ENCODE measurements at places on chromosomes 4 and X.
A peak's percentile ranks its signal among the peaks of the same experiment; 100 is the strongest.

DNA sequence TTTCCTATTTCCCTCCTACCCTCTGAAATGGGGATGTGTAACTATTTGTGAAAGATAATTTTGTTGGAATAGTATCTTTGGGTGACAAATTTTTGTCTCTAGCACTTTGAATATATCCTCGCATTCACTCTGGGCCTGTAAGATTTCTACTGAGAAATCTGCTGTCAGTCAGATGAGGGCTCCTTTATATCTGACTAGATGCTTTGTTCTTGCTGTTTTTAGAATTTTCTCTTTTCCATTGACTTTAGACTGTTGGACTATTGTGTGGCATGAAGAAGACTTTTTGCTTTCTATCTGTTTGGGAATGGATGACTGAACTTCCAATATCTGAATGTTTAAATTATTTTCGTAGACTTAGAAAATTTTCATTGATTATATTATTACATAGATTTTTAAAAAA is 54.2 kb upstream of the GRID2 start:
- no peak for DNase-seq

DNA sequence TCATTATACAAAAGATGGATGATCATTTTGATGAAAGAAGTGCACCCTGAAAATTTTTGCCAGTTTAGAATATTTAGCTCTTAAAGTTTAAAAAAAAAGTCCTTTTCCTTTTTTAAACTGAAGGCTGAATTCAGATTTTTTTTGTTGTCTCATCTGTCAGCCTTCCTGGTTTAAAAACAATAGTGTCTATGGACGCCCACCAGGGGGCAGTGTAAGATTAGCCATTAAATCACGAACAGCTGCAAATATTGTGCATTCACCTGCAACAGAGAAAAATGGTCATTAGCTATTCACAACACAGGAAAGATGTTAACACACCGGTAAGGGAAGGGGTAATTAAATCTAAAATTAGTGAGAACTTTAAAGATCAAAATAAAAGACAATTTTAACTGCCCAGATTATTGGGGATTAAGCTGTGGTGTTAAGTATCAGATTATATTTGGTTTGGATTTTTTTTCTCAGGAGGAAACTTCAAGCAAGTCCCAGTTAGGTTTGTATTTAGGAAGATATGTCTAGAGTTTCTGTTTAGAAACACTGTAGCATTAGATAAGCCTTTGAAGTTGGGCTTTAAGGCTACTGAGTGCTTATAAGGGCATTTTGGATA is 4.4 kb upstream of the CXorf38 start:
- peak; percentile 55 for DNase-seq

DNA sequence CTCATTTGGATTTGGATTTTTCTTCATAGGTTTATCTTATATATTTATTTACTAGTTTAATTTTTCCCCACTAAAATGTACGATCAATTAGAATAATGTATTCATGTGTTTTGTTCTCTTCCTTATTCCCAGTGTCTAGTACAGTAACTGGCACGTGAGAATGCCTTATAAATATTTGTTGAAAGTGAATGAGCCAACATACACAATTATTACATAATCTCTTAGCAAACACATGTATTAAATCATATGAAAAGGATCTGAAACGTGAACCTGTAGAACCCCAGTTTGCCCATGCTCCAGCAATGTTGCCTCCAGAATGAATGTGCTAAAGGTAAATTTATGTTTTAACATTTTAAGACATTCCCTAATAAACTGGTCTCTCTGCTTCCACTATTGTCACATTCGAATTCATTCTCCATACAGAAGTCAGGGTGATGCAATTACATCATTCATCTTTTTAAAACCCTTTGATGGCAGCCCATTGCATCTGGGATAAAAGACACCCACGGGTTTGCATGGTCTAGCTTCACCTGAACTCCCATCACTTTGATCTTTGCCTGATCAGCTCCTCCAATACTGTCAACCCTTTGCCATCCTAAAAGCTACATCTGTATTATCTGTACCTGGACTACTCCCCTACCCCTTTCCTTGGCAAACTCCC is 30.7 kb upstream of the AREG start:
- DNase-seq: no peak

DNA sequence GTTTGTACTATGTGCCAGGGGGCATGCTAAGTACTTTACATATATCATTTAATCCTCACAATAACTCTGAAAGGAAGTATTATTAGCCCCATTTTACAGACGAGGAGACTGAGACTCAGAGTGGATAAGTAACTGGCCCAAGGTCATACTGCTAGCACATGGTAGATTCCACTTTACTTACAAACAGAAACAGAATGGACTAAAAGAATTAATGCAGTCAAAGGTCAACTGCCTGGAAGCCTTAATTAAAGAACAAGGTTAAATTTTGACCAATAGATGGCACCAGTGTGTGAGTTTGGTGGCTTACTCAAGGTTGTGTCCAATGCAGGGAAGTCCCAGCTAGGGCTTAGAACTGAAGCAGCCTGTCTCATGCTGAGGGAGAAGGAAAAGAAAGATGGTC is 4.7 kb downstream of the RIPPLY1 start:
- DNase-seq: peak; percentile 27

- DNase-seq: peak; percentile 43
Observed at GRCh38 chr4:71553605-71554004, 214.8 kb downstream of the SLC4A4 start.

DNA sequence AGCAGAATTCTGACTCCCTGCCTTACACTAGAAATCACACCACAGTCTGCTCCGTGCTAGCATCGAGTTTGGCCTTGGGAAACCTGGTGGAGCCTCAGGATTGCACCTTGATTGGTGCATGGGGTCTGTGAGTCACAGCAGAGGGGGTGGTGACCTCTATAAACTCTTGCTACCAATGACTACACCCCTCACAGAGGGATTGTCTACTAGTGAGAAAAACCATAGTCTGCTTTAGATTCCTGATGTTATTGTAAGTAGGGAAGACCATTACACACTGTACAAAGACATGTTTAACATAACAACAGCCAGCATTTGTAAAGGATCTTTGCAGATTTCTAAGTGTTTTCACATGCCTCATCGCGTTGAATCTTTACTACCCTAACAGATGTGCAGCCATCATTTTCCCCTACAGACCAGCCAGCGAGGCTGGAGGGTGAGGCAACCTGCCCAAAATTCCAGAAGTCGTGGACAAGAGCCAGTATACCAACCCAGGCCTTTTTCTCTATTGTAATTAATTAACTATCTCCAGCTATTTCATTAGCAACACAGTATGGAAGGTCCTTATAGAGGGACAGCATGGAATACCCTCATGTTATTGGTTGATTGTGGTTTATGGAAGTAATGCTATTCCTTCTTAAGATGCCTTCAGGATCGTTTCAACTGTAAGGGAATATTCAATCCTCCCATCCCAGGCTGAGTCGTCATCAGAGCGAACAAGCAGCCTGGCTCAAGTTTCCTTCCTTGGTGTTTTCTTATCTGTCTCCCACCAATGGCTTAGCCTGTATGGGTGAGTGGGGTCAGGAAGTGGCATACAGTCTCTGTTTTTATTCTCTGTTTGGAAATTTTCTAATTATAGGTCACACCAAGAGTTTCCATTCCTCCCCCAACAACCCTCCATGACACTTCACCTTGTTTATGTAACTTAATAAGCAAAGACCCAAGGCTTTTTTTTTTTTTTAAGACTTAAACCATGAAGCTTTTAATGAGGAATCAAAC is 55.9 kb upstream of the KDR start:
- DNase-seq: no peak

GRCh38 chr4:82044141-82044993 is 329.4 kb downstream of the HNRNPD start:
- DNase-seq: peak; percentile 13

GRCh38 chr4:70680934-70681333 is 7.4 kb upstream of the UTP3 start:
- DNase-seq: no peak

GRCh38 chrX:110985470-110985869 is 110.5 kb upstream of the PAK3 start:
- DNase-seq: no peak

DNA sequence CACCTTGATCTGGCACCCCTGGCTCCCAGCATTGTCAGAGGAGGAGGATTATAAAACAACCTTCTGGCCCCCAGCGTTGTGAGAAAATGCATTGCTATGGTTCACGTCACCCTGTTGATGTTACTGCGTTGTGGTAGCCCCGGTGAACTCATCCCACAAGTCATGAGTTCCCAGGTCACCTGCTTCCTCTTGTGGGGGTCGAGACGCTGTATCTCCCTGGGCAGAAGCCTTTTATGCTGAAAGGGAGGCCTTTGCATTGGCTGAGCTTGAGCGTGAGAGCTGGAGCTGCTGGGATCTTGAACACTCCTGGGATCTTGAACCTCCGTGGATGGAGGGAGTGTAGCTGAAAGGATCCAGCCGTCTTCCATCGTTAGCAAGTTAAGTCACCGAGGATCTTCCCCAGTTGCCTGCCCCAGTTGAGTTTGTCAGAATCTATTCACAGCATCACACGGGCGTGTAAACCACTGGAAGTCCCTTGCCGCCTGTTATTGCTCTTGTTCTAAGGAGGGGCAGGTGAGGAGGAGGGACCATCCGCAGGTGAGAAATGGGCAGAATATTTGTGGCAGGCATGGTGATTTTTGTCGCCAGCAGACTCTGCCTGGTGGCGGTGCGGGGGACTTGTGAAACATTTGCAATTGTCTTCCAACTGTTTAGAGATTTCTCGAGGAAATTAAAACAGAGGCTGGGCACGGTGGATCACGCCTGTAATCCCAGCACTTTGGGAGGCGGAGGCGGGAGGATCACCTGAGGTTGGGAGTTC is 299.9 kb downstream of the ASMT start:
- DNase-seq: no peak

GRCh38 chr4:126405369-126405982 is 1090.7 kb downstream of the FAT4 start:
- DNase-seq: peak; percentile 18
